ENCODE measurements at places on chromosomes 2 and 18.

DNA sequence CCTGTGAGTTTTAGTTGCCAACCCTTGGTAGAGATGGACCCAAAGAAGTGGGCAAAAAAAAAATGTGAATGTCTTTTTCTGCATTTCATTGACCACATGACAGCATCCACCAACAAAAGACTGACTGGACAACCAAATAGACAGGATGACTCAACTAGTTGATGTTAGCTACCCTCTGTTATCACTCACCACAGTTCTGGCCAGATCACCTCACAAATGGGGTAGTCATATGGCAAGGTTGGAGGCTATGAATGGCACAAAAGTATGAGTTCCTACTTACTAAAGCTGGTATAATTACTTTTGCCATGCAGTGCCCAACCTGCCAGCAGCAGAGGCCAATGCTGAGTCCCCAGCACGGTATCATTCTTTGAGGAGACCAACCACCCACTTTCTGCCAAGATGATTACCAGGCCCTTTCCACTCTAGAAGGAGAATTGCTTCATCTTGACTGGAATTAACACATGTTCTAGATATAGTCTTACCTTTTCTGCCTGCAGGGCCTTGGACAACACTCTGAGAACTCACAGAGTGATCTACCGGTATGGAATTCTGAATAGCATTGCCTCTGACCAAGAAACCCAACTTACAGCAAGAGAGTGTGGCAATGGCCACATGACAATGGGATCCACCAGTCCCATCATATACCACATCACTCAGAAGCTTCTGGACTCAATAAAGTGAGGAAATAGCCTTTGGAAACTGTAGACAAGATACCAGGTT, 20.1 kb upstream of the TCF7L1 start:
- DNase-seq, result no peak

- no peak for DNase-seq
These were observed 69.1 kb downstream of the ACVR2A start for GRCh38 chr2:147913701-147914480.

DNA sequence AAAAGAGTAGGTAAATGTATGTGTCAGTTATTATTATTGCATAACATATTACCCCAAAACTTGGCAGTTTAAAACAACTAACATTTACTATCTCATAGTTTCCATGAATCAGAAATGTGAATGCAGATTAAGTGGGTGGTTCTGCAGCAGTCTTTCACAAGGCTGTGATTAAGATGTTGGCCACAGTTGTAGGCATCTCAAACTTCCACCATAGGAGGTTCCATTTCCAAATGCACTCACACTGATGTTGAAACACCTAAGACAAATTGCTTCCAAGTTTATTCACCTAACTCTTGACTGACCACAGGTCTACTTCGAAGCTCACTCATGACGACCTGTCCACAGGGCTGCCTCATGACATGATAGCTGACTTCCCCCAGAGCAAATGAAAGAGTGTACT, 360.8 kb downstream of the GRB14 start:
- no peak for DNase-seq

DNA sequence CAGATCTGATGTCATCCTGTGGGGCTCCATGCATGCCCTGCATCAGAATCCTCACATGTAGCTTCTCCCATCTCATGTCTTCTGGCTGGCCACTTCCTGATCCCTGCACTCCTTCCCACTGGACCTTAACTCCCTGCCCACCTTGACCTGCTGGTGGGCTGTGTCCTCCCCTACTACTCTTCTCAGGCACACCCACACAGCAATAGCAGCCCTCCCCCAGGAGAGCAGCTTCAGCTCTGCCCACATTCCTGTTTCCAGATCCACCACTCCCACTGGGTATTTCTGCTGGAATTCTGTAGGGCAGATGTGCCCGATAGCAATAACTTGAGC, 137.0 kb upstream of the HS6ST1 start:
- no peak for DNase-seq

DNA sequence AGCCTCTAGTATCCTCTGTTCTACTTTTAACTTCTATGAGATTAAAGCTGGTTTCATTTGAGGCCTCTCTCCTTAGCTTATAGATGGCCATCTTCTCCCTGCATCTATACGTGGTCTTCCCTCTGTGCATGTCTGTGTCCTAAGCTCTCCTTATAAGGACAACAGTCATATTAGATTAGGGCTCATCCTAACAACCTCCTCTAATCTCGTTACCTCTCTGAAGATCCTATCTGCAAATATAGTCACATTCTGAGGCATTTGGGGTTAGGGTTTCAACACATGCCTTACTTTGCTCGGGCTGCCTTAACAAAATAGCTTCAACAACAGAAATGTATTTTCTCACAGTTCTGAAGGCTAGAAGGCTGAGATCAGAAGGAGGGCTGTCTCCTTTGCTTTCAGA, 11.6 kb upstream of the APOB start:
- DNase-seq, result no peak

GRCh38 chr2:62224976-62225375, 29.1 kb downstream of the B3GNT2 start:
- no peak for DNase-seq

GRCh38 chr2:197356136-197356535, 45.6 kb upstream of the ANKRD44 start:
- no peak for DNase-seq

- DNase-seq, result no peak
These were observed 316.8 kb upstream of the KCNH7 start for GRCh38 chr2:163155279-163155883.

GRCh38 chr2:74036450-74037195, 51.9 kb downstream of the TET3 start:
- DNase-seq, result no peak

DNA sequence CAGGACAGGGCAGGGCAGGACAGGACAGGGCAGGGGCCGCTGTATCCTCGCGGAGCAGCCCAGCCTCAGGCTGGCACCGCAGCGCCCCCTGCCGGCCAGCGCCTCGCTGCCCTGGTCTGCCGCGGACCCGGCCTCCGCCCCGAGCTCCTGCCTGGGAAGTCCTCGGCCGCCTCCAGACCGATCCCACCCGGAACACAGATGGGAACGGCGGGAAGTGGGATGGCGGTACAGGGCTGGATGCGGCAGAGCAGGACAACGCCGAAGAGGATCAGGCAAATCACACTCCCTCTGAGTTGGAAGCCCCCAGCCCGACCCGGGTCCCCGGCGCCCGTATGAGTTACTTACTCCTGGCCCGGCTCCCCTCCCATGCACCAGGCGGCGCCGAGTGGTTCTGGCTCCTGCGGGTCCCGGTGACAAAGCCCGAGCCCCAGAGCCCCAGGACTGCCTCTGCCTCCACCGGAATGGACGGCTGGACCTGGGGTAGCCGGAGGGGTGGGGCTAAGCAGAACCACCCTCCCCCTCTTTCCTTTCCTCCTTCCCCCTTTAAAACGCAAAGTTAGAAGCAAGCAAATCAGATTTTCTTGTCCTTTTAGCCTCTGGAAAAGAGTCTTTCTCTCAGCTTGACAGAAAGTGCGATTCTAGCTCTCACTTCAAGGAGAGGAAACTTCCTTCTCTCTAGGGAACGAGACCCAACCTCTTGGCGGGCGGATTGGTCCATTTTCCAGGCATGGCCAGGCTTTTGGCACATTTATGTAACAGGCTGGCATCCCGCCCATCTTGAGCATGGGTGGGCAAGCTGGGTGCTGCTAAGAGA, at the start of gene TP53I3:
TSS of gene TP53I3 (minus strand) at position 449 of the 814 bp plus-strand sequence. CDS start 508 bp downstream, outside the sequence.
- peak; percentile 68 for DNase-seq

DNA sequence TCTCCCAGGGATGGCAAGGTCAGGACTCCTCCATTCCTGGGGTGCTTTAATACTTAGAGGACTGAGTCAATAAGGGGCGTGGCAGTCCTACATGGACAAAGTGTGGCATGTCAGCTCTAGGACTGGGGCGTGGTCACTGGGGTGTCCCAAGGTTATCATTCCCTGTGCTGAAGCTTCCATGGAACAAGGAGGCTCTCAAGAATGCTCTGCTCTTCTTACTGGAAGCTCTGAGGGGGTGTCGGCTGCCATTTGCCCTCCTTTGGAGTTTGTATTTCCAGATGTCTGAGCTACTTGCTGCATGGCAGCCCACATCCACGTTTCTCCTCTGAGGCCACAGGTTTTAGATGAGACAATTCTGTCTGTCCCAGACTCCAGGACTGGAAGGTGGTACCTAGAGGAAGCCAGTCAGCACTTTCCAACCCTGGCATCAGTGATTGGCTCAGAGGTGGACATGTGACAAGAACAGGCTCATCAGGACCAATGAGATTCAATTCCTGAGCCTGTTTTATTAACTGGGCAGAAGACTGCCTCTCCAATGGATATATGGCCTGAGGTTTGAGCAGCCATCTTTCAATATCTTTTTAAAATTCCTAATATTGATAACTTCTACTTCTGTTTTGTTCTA, 128.9 kb upstream of the ARL4C start:
- no peak for DNase-seq

DNA sequence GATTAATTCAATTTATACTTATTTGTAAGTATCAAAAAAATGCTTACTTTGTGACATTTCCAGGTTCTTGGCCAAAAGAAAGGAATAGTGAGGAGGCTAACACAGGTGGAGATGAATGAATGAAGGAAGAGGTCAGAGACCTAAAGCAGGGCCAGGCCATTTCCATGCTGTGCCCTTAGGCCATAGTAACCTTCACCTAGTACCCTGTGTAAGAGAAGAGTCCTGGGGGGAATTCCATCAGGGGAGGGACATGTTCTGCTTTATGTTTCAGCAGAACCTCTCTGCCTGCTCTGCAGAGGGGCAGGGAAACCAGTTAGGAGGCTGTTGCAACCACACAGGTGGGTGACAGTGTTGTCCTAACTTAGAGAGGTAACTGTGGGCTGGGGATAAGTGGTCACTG, 204.2 kb upstream of the CDH20 start:
- no peak for DNase-seq

DNA sequence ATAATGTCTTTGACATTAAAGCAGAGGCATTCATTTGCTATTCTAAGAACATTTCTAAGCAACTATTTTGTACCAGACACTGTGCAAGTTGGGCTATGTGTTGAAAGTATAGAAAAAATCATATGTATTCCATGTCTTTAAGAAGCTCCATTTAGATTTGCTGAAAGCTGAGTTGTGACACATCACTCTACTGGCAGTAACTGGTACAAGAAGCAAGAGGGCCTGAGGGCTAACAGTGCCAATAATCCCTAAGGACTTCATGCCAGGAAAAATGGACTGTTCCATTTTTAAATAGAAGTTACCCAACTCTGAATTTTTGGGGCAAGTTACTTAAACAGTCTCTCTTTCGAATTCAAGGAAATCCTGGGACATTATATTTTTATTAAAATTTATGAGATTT, 178.7 kb downstream of the SRBD1 start:
- no peak for DNase-seq

- no peak for DNase-seq
These were observed 476 bp upstream of the MSH2 start for GRCh38 chr2:47402555-47402804.

DNA sequence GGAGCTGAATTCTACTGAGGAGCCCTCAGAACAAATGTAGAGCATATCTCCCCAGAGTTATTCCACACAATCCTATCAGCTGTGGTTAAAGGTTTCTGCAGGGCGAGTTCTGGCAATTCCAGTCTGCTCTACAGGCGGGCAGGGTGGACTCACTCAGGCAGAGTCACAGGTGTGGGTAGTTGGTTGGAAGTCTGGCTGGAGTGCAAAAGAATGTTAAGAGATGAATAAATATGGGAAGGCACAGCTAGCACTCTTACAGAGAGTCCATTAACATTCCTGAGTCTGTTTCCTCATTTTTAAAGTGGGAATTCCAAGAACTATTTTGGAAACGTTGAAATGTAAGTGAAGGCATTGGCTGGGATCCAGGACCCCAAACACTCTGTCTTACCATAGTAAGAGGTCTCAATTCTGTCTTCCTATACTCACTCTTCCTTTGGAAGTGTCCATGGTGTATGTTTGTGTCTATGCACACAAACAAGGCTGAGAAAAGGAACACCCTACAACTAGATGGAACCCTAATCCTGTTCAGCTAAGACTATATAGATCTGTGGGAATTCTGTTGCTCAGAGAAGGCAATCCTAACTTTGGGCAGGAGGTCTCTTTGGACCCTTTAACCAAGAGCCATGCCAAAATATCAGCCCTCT, 63.3 kb upstream of the AQP4 start:
- DNase-seq, result no peak

DNA sequence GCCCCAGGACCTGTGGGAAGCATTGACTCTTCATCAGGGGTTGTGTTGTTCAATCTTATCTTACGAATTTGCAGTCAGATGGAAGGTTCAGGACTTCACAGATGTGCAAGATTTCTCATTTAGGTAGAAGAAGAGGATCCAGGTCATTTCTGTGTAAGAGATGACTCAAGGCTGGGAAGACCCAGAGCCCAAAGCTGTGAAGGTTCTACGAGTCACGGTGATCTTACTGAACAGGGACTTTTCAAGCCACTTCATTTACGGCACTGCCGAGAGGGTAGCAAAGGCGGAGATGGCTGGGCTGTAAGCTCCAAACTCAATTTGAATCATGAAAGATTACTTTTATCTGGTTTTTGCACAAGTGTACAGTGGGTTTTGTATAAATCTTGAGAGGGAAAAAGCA, 228.0 kb upstream of the MEX3C start:
- no peak for DNase-seq

- DNase-seq, result no peak
These were observed 197.9 kb downstream of the CDCA7 start for GRCh38 chr2:173552531-173552930.

- no peak for DNase-seq
These were observed 45.1 kb downstream of the CCDC93 start for GRCh38 chr2:117968722-117969121.

DNA sequence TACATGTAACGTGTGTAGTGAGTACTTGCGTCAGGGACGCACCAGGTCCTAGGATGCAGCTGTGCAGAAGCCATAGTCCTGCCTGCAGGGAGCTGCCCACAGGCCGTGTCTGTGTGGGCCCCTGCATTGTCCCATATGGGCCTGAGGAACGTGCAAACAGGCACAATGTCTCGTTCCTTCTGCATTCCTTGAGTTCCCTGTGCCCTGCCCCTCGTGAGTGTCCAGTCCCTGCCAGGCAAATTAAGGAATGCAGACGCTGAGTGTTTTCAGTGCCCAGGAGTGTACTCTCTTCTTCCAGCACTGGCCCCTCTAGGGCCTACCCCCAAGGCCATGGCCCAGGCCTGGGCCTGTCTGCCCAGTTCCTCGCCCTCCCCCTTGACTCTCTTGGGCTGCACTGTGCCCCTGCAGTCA, 61.8 kb downstream of the FAM168B start:
- no peak for DNase-seq

Measured in stimulated activated CD8-positive, alpha-beta memory T cell treated with anti-CD3 and anti-CD28 coated beads, Interleukin-4, amount 100 ng/mL, for 1 hour (primary cell).